Left renal cortex interstitium (tissue), 4 donors: ENCODE measurements at places on chromosomes 13 and 19.

DNA sequence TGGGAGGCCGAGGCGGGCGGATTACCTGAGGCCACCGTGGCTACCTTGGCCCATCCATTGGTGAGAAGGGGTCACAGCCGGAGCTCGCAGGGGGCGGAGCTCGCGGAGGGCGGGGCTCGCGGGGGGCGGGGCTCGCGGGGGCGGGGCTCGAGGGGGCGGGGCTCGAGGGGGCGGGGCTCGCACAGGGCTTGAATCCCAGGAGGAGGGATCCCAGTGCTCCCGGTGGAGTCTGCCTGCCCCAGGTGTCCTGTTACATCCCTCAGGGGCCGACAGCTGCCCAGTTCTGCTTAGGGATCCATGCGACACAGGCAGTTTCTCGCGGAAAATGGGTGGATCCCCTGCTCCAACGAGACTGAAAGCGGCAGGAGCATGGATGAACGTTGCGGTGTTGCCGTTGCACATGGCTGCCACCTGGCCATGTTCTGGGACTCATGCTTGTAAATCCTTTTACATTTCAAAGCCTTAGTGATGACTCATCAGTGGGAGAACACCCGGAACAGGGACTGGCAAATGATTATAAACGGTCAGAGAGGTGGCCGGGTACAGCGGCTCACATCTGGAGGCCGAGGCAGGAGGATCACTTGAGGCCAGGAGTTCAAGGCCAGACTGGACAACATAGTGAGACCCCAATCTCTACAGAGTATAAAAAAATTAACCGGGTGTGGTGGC, 25.1 kb downstream of the TMPRSS9 start:
- no peak for DNase-seq

DNA sequence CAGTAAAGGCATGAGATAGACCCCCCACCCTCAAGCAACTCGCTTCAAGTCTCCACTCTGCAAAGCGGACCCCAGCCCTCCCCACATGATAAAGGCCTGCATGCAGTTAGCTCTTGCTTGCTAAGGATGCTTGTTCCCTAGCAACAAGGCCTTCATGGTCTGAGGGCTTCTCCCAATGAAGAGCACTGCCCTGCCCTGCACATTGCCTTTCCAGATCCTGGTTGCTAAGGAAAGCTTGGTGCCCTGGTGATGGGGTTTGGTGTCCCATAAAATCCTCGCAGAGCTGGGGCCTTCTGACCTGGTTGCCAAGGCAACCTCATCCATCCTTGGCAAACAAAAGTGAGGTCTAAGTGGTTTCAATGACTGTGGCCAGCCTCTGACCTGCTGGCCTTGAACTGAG, 6.0 kb downstream of the DBP start:
- DNase-seq = no peak

- no peak for DNase-seq
These were observed 26.8 kb downstream of the CEBPA start for GRCh38 chr19:33275559-33275932.

- no peak for DNase-seq
These were observed 253.5 kb downstream of the LHFPL6 start for GRCh38 chr13:39349391-39349960.

DNA sequence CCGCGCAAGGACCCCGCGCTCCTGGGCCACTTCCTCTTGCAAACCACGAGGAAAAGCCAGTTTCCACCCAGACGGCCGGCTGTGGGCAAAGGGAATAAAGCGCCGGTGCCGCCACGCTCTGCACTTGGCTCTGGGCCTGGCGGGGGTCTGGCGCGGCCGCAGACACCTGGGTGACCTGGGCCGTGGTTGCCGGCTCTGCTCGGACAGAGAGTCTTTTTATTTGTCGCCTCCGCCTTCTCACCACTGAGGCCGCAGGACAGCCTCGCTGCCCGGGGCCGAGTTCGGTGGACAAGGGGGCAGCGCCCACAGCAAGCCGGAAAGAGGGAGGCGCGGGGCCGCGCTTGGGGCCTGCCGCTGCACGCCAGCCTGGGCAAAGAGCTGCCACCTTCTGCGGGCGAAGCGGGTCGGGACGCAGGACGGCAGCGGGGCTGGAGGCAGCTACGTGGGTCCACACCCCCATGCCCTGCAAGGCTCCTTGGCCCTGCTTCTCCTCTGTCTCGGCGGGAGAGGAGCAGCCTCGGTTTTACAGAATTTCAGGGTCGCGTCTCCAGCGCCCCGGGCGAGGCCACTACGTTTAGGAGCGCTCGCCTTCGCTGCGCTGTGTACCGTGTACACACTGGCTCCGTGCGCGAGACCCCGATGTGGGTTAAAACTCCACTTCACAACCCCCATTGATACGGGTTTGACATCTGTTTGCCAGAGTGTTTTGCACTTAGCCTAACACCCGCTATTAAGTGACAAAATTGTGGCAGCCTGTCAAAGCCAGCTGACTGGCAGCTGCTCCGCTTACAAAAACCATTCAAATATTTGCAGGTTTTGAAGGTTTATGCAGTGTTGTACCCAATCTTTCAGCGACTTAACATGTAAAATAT, 13.0 kb upstream of the SOX1 start:
- DNase-seq = no peak

DNA sequence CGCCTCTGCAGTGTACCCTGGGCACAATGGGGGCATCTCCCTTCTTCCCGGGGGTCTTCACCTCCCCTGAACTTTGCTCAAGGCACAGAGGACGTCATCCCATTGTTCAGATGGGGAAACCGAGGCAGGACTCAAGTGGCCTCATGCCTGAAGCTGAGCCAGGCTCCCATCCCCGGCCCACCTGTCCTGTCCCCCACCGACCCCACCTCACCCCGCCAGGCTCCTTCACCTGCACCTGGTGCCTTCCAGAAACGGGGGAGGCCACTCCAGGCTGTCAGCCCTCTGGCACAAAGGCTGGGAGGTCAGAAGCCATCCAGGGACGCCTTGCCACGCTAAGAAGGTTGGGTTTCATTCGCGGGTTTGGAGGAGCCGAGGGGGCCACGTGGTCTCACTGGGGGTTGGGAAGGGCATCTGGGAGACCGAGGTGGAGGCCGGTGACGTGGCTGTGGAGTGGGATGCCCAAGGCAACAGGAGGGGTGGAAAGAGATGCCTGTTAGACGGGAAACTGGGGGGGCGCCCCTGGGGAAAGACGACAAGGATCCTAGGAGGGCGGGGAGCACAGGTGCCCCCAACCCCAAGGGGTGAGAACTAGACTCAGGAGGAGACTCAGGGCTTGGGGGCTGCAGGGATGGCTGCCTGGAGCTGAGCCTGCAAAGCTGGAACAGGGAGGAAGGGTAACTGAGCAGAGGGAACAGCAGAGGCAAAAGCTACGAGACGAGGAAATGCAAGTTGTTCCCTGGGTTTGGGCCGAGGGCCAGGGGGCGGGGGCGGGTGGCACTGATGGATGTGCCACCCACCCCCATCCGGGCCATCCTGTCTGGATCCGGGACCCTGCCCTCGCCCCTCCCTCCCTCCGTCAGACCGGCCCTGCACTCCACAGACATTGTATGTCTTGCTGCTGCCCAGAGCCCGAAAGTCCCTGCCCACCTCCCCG, 6.0 kb upstream of the TCF3 start:
- DNase-seq = no peak

GRCh38 chr19:48445256-48445605, 552 bp upstream of the GRWD1 start:
- no peak for DNase-seq

DNA sequence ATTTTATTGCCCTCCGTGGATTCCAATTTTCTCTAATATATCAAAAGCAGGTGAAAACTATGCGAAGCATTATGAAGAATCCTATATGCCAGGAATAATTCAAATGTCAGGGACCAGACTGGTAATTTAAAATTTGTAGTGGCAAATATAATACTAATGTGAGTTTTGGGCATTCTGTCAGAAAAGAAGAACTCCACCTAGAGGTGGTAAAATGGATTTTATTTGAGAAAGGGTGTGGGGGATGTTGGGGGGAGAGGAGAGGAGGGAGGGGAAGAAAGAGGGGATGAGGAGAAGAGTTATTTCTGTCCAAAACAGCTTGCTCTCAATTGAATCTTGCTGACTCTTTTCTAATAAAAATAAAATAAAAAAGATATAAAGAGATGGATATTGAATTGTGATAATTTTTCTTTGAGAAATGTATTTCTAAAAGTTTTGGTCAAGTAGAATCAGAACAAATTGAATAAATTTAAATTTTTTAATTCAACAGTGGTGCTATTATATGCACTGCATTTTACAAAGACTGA, 929.3 kb upstream of the SLITRK5 start:
- no peak for DNase-seq
